NCI-H1694 treated with DMSO at 0.1 percent for 48 hours (cell line): ENCODE measurements at places on chromosomes 7 and 10.
A peak's percentile ranks its signal among the peaks of the same experiment; 100 is the strongest.

DNA sequence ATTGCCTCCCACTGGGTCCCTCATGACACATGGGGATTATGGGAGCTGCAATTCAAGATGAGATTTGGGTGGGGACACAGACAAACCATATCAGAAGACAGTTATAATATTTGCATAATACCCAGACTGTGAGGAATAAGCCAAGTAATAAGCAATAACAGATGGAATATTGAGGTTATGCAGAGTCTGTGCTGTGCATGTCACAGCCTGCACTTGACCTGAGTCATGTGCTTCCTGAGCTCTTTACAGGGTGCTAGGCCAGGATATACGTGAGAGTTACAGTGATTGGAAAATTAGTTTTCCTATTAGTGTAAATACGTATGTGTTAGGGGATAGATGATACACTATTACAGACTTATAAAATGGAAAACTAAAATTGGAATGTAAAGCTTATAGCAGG is 288.7 kb downstream of the SDK1 start:
- peak; percentile 57 for DNase-seq

DNA sequence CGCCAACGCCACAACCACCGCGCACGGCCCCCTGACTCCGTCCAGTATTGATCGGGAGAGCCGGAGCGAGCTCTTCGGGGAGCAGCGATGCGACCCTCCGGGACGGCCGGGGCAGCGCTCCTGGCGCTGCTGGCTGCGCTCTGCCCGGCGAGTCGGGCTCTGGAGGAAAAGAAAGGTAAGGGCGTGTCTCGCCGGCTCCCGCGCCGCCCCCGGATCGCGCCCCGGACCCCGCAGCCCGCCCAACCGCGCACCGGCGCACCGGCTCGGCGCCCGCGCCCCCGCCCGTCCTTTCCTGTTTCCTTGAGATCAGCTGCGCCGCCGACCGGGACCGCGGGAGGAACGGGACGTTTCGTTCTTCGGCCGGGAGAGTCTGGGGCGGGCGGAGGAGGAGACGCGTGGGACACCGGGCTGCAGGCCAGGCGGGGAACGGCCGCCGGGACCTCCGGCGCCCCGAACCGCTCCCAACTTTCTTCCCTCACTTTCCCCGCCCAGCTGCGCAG is 424 bp downstream of the EGFR start:
- no peak for DNase-seq

DNA sequence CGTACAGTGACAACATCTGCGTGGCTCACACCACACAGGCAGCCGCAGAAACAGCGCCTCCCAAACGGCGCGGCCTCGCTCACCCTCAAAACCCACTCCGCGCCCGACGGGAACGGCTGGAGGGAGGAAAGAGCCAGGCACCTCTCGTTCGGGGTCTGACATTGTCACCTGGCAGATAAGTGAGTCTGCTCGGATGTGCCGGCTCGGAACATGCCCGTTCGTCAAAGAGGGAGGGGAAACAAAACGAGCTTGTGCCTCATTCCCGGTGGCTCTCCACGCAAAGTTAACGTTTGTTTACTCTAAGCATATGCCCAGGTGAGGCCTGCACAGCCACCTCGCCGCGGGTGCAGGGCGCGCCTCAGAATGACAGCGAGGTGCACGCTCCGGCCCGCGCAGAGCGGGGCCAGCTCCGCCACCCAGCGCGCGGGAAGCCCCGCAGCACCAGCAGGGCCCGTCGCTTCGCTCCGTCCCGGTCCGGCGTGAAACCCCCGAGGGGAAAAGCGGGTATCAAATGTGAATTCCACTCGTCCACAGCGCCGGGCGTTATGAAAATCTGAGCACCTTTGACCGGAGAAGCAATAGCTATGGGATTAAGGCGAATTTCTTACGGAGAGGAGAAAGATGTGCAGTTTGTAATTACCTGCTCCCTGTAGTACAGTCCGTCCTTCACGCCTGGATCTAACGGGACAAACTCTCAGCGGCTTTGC is 13.1 kb downstream of the CNPY1 start:
- peak; percentile 6 for DNase-seq

DNA sequence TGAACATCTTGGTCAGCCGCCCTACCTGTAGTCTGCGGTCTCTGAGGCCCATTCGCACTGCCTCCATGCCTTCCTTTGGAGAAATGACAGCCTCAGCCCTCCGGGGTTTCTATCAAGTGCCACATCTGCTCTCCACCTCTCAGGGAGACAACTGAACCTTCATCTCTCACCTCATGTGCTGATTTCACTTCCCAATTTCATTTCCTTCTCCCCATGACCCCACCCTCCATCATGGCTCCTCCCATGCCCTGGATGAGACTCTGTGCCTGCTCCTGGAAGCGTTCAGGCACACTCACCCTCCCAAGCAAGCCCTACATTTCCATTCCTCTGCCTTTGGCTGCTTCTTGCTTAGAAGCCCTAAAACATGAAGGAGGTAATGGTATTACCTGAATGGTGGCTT is 7.8 kb upstream of the SCD start:
- DNase-seq = no peak

- no peak for DNase-seq
These were observed 49.3 kb downstream of the GPR141 start for GRCh38 chr7:37732888-37733287.

DNA sequence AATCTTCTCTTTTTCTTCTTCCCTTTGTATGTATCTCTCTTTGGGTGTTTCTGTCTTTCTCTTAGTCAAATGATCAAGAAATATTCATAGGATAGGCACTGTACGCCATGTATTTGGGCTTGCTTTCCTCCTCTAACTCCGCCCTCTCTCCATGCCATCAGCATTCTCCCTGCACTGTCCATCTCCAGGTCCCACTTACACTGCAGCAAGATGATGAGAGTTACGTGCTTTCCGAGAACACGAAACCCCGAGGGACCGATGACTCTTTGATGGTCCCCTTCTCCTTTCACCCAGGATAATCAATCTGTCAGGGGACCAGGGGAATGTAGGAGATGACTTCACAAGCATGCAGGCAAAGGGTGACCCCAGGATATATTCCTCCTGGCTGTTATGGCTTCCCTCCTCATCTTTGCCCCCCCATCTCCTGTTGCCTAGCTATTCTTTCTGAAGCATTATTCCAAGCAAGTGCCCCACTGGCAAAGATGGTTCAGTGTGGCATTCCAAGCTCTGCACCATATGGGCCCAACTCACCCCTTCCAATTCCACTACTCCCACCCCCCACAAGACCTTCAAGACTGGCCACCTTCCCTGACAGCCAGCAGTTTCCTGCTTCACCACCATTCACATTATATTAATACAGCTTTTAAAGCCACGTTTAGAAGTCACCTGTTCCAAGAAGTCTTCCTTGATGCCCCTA is 40.0 kb downstream of the HIF1AN start:
- DNase-seq = no peak

- DNase-seq = no peak
These were observed 3.2 kb downstream of the HPSE2 start for GRCh38 chr10:99232360-99232999.

DNA sequence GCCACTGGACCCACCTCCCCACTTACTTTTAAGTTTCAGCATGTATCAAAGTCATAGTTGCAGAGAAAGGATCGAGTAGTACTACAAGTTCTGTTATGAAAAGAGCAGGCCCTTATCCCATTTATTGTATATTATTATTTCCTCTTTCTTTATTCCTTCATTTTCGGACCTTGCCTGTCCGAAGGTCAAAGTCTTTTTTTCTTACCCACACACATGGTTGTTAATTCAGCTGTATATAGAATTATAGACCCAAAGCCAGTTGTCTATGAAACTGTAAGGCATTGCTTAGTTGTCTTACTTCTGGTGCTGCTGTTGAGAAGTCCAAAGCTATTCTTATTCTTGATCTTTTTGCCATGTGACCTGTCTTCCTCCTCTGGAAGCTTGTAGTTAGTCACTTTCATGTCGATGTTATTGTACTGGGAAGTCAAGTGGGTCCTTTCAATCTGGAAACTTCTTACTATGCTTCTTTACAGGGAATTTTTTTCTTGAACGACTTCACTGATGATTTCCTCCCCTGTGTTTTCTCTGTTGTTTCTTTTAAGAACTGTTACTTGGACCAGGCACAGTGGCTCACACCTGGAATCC is 8.3 kb downstream of the NUDT5 start:
- DNase-seq = no peak

DNA sequence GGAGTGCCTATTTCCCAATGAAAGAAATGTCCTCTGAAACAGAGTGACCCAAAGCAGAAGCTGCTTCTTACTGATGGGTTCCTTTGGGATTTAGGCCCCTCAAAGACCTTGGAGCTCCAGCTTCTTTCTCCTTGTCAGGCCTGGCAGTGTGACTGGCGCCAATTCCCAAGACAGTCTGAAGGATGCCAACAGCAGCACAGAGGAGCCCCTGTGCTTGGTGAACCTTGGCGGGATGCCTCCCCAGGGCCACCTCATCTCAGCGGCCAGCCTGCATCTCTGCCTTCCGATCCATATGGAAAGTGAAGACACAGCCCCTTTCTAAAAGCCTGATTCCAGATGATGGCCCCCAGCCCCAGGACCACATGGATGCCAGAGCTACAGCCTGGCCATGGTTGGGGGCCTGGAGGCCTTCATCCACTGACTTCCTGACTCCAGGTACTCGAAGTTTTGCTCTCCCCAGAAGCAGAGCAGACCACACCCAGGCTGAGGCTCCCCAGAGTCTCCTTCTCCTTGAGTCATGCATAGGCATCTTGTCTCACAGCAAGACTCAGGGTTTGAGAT is 45.4 kb downstream of the FBXW4 start:
- DNase-seq = no peak

DNA sequence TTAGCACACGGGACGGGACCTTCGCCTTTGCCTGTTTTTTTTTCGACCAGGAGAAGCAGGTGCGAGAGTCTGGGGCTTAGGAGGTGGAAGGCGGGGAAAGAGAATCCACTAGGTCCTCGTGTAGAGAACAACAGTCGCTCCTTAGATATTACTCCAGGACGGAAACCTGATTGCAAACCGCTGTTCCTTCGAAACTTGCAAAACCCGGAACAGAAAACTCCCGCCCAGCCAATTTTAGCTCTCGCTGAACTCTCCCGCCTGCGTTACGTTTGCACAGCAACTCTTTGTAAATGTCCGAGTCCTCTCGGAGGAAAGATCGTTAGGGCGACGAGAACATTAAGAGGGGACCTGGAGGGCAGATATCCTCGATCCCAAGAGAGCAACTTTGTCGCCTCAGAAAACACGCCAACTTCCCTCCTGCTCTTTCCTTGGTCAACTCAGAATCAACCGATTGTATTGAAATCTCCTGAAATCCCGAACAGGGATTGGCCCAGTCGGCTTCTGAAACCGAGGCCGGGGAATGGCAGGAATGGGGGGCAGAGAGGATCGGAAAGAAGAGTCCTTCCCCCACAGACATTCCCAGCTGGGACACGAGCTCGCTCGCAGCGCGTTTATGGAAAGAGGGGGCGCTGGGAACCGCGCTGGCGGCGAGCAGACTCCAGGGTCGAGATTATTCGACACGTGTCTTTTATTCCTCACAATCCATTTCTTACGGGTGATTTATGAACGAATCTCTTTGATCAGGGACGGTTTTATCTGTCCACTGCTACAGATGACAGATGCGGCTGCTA is 9.9 kb downstream of the TWIST1 start:
- no peak for DNase-seq

GRCh38 chr10:110056822-110057221 is 49.0 kb downstream of the ADD3 start:
- DNase-seq = no peak

- DNase-seq = no peak
These were observed 87.9 kb downstream of the ODAD2 start for GRCh38 chr10:27911011-27911410.

- DNase-seq = no peak
These were observed 31.9 kb downstream of the RBM20 start for GRCh38 chr10:110676016-110676415.

DNA sequence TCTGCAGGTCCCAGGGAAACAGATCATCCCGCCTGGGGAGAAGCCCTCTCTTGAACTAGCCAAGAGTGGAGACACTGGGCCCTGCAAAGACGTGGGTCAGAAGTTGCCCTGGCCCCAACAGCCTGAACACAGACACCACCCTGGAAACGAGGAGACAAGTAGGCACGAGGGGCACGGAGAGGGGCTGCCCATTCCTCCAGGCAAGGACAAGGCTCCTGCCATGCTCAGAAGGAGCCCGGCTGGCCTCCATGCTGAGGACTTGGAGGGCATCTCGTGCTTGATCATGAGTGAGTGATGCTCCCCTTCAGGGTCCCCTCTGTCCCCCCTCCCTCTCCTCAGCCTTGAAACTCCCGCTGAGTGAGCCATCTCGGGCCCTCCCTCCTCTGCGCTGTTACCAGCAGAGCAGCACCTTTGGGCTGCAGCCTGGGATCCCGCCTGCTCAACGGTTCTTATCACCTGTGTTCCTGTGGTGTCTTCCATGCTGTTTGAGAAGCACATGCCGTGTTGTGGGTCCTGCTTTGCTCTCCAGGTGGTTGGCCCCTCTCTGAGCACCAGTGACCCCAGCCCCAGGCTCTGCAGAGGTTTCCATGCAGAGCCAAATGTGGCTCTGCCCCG is 544.3 kb downstream of the TCERG1L start:
- DNase-seq = no peak

DNA sequence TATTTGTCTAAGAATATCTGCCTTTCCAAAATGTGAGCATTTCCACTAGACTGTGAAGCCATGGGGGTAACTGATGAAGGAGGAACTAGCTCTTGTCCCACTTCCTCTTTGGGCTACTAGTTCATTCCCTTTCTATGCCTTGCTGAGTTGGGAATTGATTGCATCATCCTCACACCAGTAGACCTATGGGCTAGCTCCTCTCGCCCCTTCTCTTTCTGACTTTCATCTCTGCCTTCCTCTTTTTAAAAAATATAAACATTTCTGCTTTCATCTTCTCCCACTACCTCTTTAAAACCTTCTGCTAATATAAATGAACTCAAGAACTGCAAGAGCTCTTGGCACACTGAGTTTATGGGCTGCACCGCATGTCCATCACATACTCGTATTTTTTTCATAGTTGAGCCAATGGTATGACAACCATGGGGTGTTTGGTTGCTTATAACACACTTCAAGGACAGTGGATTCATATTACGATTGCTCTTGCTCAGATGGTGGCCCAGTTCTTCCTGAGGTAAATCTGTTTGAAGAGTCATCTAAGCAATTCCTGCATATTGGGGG is 182.0 kb downstream of the REEP3 start:
- peak; percentile 21 for DNase-seq

DNA sequence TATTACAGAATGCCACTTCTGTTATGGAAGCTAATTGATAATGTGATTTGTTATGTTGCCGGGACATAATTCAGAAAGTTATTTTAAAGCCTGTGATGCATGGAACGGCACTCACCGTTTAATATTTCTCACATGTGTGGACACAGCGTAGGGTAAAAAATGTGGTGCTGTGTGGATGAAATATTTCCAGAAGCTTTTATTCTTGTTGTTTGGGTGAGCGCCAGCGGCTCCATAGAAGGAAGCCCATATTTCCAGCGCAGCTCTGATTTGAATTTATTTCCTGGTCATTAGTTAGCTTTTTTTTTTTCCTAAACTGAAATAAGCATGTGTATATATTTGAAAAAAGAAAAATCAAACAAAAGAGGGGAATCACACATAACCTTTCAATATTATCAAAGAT is 20.2 kb upstream of the NKX6-2 start:
- DNase-seq = no peak

GRCh38 chr7:157490465-157490912 is 153.7 kb downstream of the DNAJB6 start:
- peak; percentile 5 for DNase-seq

- DNase-seq = no peak
These were observed 5.6 kb upstream of the SLF2 start for GRCh38 chr10:100907175-100907574.

- DNase-seq = no peak
These were observed 119.9 kb downstream of the HECW1 start for GRCh38 chr7:43232366-43232765.

- DNase-seq = no peak
These were observed 6.8 kb upstream of the SLK start for GRCh38 chr10:103960103-103960502.
